ENCODE measurements at places on chromosomes 2 and 18.

GRCh38 chr2:148813603-148814065 is 61.4 kb upstream of the KIF5C start:
- no peak for DNase-seq

GRCh38 chr2:54599914-54600313 is 123.5 kb upstream of the EML6 start:
- no peak for DNase-seq

- no peak for DNase-seq
Observed at GRCh38 chr2:127158614-127159290, 51.8 kb upstream of the BIN1 start.

- DNase-seq: no peak
Observed at GRCh38 chr2:211946960-211947359, 591.6 kb downstream of the ERBB4 start.

DNA sequence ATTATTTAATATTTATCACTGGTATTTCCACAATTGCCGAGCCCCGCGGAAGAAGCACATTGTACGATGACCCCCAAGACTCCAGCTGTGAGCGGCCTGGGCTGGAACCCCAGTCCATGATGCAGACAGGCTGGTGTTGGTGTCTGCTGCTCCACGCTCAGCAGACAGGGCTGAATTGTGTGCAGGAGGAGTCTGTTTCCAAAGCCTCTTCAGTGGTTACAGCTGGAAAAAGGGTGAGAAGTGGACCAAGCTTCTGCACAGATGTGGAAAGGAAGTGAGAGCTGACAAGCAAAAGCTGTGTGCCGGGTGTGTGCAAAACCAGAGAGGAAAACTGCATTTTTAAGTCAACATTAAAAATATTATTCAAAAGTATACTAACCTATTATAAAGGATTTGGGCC is 500.4 kb downstream of the GALR1 start:
- no peak for DNase-seq

GRCh38 chr18:62420151-62420512 is 95.0 kb downstream of the TNFRSF11A start:
- no peak for DNase-seq

DNA sequence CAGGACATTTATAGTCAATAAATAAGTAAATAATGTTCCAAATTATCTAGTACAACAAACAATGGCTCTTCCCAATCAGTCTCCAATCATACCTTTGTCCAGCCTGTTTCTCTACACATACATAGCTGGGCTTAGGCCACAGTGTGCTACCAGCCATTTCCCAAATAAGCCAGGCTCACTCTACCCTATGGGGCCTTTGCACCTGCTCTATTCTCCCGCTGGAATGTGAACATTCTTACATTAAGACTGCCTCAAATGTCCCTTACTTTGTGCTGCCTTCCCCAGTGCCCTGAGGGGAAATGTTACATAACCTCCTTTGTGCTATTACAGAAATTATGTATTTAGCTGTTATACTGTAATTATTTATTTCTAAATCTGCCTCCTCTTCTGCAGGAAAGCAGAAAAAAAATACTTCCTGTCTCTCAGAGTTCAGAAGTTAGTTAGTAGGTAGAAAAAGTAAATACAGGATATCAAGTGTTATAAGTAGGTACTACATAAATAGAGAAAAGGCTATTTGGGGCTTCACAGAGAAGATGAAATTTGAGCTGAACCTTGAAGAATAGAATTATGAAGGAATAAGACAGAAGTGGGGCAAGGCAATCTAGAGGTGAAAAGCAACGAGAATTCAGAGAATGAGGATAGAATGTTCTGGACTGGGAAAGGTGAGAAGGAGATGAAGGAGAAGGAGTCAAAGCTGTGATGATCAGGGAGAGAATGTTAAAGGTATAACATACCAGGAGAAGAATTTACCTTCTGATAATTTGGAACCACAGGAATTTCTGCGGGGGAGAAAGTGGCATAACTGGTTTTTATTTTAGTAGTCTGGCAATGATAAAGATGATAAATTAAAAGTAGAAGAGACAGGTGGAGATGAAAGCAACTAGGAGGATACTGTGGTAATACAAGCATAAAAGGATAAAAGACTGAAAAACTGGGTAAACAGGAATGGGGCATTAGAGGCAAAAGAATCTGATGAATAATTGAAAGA is 37.0 kb downstream of the ROCK1 start:
- peak; percentile 68 for DNase-seq

DNA sequence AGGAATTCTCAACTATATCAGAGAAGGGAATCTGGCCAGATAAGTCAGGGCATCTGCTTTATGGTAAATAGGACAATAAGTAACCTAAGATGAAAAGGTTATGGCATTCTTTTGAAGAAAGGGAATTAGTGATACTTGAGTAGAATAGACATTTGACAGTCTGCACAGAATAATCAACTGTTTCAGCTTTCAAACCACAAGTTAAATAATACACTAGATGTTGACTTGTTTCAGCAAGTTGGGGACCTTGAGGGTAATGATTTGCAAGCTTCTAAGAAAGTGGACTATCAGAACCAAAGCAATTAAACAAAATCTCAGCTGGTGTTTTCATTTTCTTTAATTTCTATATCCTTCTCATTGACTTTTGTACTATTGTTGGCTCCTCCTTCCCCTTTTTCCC is 54.5 kb downstream of the SLC39A10 start:
- no peak for DNase-seq

DNA sequence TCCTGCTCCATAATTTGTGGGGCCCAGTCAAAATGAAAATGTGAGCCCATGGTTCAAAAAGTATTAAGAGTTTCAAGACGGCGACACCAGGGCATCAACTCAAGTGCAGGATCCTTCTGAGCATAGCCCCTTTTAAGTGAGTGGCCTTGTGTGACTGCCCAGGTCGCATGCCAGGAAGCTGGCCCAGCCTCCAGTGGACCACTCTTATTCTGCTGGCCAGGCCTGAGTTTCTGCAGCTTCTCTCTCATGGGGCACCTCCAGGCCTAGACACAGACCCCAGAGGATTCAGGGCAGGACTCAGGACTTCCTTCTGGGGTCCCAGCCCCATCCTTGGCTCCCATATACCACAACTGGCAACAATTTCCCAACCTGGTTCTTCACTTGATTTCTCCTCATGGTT is 83.5 kb upstream of the HAAO start:
- DNase-seq: no peak

GRCh38 chr18:13313006-13313686 is 94.6 kb downstream of the LDLRAD4 start:
- no peak for DNase-seq

- peak; percentile 95 for DNase-seq
Observed at GRCh38 chr2:27765621-27766286, 5.8 kb upstream of the MRPL33 start.

GRCh38 chr2:237742614-237743013 is 56.0 kb upstream of the RBM44 start:
- DNase-seq: no peak

- DNase-seq: no peak
Observed at GRCh38 chr18:55605733-55606338, 17.8 kb upstream of the TCF4 start.
